ENCODE measurements at places on chromosomes 1 and 21.

GRCh38 chr1:24903011-24903461, 27.0 kb downstream of the RUNX3 start:
- no peak for DNase-seq

DNA sequence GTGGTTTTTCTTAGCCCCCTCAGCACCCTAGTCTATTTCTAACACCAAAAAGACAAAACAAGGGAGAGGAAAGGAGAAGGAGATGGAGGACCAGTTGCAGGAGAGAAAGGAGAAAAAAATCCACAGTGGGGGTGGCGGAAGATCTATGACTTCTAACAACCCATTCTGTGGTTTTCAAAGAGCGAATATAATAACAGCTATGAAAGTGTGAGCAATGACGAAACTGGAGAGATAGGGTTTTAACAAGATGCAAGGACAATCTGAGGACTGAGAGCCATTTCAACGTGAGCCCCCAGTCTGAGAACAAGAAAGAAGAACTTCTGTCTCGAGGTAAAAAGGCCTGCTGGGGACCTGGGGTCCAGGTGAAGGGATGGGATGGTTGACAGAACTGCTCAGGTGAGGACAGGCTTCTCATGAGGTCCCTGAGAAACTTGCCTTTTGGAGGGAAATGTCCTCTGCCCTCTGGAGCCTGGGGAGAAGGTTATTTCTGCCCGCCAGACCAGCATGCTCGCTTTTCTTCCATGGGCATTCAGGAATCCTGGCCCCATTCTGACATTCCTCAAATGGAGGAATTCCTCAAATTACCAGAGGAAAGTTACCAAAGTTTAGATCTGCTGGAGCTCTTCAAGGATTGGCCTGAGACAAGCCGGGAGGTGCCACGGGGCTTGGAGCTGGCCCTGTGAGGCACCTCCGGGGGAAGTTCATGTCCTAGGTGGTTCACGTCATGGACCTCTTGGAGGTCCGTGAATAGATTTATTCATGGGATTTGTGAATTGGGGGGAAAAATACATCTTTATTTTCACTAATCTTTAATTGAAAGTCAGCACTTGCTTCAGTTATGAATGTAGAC, at the start of gene CD160:
Gene CD160 (plus strand): TSS at position 270 of the 850 bp plus-strand sequence. CDS start 8,829 bp downstream, outside the sequence.
- DNase-seq: no peak

DNA sequence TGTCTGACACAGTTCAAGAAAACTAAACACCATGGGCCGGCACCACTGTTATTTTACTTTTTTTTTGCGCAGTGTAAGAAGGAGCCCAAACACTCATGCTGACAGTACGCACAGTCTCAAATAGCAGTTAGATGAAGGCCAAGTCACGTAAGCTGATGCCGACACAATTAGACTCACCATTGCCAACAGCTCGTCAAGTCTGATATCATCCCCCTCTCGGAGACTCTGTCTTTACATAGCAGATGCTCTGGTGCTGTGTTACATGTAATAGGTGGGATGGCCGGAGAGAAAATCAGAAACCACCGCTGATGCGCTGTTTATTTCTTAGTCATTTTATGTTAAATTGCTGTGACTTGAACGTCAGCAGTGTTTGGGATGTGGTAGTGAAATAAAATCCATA, 49.3 kb downstream of the TGFB2 start:
- DNase-seq: no peak

DNA sequence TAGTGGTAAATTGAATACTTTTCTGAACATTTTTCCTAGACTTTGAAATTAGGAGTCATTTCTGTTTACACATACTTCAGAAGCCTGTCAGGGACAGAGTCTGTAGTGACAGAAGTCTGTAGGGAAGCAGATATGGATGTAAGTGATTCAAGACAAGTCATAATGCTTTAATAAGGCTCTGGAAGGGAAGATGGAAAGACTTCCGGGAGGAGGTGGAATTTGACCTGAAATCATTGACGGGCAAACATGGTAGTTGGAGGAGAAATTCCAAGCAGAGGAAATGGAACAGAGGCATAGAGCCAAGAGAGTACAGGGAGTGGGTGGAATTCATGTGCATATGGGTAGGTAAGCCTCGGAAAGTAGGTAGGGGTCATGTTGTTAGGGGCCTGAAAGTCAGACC, 22.5 kb downstream of the CAMTA1 start:
- no peak for DNase-seq
